ENCODE measurements at places on chromosomes 2 and 18.

- DNase-seq: no peak
Measured at GRCh38 chr2:74525717-74526648, at the start of gene DQX1. TSS of gene DQX1 (minus strand) at chr2:74526231. CDS start at chr2:74525729, 502 bp downstream.

DNA sequence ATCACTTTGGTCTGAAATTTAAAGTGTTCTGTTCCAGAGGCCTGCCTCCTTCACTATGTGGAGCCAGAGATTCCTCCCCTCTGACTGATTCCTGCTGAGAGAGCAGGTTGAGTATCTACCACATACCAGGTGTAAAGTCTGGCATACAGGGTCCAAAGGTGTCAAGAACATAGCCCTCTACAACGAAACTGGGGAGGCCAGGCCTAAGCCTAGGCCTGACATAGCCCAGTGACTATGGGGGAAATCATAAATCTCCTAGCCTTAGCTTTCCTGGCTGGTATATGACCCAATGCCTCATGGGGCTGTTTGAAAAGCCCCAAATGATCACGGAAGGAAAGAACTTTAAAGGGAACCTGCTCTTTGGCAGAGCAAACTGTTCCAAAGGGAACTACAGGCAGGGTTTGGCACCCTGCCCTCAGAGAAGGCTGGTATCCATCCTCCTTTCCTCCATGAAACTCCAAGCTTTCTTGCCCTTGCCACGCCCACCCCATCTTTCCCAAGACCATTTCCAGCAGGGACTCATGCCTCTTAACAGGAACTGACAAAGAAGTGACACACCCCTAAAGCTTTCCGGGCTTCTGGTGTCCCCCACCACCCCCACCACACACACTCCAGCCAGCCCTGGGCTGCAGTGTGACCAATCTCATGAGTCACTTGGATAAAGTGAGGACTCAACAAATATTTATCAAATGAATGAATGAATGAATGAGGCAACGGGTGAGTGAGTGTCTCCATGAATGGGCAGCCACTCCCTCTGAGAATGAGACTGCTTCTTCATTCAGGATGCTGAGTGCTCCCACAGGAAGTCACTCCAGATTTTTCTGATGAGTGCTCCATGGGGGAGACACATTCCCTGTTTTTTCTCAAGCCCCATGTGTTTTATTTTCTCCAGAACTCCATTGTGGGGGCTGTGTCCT, 114.5 kb upstream of the STPG4 start:
- no peak for DNase-seq

DNA sequence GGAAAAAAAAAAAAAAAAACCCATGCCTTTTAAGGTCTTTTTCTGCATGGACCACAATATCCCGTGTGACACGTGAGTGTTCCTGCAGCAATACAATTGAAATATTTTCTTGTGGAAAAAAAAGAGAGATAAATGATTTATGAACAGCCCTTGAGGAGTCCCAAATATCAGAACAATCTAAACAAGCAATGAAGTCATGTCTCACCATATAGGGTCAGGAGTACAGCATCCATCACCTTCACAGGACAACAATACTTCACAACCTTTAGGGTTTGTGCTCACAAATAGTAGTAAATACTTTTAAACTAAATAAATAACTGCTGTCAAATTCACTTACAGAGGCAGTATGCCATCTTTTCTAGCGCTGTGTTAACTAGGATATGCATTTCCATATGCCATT, 87.9 kb downstream of the ZEB2 start:
- DNase-seq: no peak

- DNase-seq: peak; percentile 46
Measured at GRCh38 chr2:112941753-112942653, 31.0 kb downstream of the IL37 start.

DNA sequence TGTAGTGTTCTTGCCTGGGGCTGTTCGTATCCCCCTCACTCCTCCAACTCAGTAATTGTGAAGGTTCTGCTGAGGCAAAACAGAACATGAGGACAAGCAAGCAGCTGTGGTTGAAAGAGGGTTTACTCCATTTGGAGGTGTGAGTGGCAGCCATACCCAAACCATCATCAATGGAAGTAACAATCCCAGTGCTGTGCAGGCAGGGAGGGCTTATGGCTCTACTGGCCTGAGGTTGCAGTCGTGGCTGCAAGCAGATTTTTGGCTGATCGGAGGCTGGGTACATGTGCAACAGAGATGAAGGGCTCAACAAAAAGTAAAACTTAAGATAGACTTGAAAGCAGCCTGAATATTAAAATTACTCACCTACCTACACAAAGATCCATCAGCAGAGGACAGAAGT, 13.2 kb downstream of the SRSF7 start:
- no peak for DNase-seq

DNA sequence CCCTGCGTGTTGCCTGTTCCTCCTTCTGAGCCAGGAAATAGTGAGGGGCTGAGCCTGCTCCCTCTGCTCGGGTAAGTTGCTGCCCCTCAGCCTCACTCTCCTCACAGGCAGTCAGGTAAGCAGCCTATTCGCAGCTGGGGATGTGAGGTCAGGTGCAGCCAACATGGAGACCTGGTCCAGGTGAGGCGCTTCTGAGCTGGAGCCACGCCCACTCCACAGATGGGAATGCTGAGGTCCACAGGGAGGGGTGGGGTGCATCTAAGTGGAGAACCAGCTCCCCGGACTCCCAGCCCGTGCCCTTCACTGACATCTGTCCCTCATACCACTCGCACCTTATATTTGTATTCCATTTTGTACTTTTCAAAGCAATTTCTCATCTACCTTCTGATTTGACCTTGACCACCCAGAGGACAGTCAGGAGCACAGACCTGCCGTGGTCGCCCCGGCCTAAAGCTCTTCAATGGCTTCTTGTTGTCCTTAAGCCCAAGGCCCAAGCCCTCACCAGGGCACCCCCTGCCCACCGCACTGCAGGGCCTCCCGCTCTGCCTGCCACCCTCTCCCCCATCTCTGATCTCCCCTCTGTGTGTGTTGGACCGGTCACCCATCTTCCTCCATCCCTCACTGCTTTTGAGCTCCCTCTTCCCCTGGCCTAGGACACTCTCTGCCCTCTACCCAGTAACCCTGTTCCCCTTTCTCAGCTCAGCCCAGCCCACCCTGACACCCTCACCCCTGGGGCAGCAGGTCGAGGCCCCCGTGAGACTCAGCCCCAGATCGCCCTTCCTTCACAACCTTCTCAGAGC, 49.2 kb upstream of the TAF1B start:
- no peak for DNase-seq

- DNase-seq: no peak
Measured at GRCh38 chr18:11096411-11096810, 53.0 kb downstream of the PIEZO2 start.

GRCh38 chr2:45258311-45258710, 249.1 kb upstream of the SIX2 start:
- no peak for DNase-seq

DNA sequence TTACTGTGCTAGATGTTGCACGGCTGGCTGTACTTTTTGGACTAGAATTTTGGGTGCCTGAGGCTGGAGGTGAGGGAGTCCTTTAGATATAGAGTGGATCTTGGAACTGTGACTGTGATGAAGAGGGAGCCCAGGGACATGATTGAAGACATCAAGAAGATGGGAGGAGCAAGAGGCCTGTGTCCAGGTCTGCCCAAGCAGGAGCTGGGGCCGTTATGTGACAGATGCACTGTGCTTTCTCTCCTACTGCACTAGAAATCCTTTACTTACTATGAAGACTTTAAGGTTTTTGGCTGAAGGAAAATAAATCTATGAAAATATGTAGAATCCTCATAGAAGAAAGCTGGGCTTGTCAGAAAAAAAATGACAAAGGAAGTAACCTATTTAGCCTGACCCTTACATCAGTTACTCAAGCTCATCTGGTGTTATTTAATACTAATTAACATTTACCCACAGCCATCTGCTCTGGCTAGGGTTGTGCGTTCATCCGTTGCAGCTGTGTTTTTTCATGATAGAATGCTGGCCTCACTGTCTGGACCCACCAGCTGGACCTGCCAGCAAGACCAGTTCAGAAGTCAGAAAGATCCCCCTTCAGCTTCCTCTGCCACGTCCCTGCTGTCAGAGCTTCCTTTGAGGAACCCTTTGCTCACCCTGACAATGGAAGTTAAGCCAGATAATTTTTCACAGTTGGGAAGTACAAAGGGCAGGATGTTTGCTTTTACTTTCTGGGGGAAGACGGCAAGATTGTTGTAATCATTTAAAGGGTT, 16.7 kb downstream of the TSN start:
- no peak for DNase-seq

DNA sequence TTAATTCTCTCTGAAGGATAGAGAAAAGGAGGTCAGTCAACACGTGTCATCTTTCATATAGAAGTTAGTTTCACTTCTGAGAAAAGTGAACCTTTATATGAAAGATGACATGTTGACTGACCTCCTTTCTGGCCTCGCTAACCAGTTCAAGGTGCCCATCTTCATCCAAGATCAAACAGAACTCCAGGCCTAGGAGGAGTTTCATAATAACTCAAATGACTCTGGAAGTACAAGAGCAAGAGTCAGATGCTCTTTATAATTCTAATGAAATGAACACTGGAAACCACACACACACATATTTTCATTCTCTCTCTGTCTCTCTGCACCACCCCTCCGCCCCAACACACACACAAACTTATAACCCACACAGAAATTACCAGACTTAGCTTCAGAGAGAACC, 16.3 kb downstream of the ANKRD44 start:
- peak; percentile 47 for DNase-seq

DNA sequence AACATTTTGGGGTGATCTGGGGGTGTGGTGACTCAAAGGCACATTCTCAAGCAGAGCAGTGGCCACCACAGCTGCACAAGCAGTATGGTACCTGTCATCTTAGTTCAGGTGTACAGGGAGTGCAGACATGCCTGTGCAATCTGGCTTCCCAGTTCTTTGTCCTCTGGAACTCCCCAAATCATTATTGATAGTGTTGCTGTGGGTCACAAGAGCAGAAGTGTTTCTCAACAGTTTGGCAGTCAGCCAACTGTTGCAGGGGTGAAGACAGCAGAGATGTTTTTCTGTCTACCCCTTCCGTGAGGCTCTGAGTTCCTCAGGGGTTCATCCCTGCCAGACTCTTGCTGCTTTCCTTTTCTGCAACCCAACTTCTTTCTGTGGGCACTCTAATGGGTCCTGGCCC, 206.5 kb upstream of the ZSWIM2 start:
- no peak for DNase-seq

Data from stimulated activated naive CD4-positive, alpha-beta T cell treated with Interleukin-2 at 50 U/mL for 16 hours (primary cell).